ENCODE measurements at places on chromosomes 11 and 22.

- DNase-seq: no peak
These were observed at the start of gene MMP3 for GRCh38 chr11:102843489-102843888. Gene MMP3 (minus strand): TSS chr11:102843609. CDS start chr11:102843546, 63 bp downstream.

- no peak for DNase-seq
These were observed 57.9 kb downstream of the NOX4 start for GRCh38 chr11:89433278-89433677.

DNA sequence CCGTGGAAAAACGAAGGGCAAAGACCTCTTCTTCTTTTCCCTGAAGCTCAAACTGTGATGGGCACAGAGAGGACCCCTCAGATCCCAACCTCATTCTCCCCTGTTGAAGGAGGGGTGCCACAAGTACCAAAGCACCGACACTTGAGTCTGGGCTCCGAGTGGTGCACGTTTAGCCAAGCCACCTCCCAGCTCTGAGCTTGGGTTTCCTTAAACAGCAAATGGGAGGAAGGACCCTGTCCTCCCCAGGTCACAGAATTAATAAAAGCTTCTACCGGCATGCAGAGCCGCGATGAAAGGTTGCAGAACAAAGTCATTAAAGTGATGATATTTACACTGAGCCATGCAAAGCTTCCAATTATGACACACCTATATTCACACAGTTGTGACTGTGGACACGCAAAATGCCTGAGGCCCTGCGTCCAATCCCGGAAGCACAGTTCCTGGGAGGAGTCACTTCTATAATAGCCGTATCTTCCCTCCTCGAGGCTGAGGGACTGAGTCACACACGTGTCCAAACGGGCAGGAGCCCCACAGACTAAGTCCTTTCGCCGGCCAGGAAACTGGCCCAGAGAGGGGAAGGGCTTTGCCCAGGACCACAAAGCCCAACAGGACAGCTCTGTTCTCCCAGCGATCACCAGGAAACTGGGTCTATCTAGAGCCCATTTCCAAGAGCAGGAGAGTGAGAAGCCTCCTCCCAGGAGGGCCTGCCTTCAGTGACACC, 922 bp upstream of the CSNK1E start:
- DNase-seq: peak; percentile 93

- no peak for DNase-seq
These were observed 42.5 kb downstream of the RBFOX2 start for GRCh38 chr22:35986088-35986487.

Data from kidney glomerular epithelial cell (primary cell).